ENCODE measurements at places on chromosomes 6 and 20. TPM values are rescaled to one million over a fixed set of nuclear protein-coding genes. Genes with fewer than 3 reads are reported as not detected.

- no peaks in the 10 kb centered on the region for H3K4me1 ChIP-seq
- H3K4me3 ChIP-seq: no peak overlapping the region
- DNase-seq: no peak
- no peaks in the 10 kb centered on the region for H3K27me3 ChIP-seq
Observed at GRCh38 chr6:81589465-81590313, 162.8 kb downstream of the TENT5A start.

DNA sequence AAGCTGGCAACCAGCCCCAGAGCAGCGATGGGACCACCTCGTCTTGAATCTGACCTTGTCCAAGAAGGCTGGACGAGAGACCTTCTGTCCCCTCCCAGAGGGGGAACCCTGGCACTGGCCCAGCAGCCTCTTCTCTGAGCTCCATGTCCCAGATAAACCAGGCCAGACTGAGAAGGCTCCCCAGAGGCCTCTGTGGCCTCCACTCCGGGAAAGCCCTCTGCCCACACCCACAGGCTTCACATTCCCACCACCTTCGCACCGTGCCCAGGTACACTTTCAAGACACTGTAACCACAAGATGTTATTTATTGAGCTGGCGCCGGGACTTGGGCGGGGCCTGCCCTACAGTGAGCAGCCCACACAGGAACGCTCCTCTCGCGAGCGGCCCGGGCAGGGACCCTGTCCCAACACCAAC lies 33.2 kb downstream of the ADA start:
- peaks cover 49% of the 10 kb centered on the region for H3K4me1 ChIP-seq
- peak; percentile 42 for DNase-seq
- peaks cover 46% of the 10 kb centered on the region for H3K36me3 ChIP-seq
- H3K27me3 ChIP-seq: no peaks in the 10 kb centered on the region

Gene KCNQ2
- 0.19 TPM for total RNA-seq

GRCh38 chr6:90266905-90267621 lies 29.6 kb downstream of the BACH2 start:
- peak overlapping the region; percentile 99 for H3K27ac ChIP-seq
- DNase-seq: no peak
- peak overlapping the region; percentile 63 for H3K4me3 ChIP-seq
- peaks cover 92% of the 10 kb centered on the region for H3K4me1 ChIP-seq
- H3K36me3 ChIP-seq: peaks cover 82% of the 10 kb centered on the region

DNA sequence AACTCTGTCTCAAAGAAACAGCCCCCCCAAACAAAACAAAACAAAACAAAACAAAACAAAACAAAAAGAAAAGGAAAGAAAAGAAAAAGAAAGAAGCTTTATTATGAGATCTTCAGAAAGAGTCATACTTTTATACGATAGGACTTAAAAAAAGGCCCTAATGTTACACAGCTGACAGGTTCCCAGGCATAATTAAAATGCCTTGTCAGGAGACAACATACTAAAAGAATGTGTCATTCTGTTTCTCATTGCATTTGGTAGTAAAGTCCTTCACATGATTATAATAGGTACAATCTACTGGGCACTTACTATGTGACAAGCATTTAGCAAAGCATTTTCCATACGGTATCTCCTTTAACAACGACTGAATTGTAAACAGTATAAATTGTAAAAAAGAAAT lies 36.4 kb upstream of the RPN2 start:
- no peaks in the 10 kb centered on the region for H3K27me3 ChIP-seq
- no peak for DNase-seq
- H3K36me3 ChIP-seq: peaks cover 2% of the 10 kb centered on the region
- no peaks in the 10 kb centered on the region for H3K4me1 ChIP-seq
- no peak overlapping the region for H3K4me3 ChIP-seq

DNA sequence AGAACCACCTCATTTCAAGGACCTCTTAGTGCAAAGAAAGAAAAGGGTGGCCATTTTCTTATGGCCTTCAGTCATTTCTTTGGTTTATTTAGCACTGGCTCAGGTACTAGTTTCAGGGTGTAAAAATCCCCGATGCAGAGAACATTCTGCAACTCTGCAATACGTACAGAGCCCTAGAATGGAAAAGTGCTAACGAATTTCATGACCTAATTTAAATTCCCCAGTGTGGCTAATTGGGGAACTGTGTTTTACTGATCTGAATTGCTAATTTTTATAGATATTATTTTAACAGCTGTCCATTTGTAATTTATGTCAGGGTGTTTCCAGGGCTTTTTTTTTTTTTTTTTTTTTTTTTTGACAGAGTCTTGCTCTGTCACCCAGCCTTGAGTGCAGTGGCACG lies 160.7 kb downstream of the UST start:
- no peak overlapping the region for H3K27ac ChIP-seq
- no peak overlapping the region for H3K4me3 ChIP-seq
- H3K36me3 ChIP-seq: no peaks in the 10 kb centered on the region
- no peaks in the 10 kb centered on the region for H3K27me3 ChIP-seq
- no peaks in the 10 kb centered on the region for H3K4me1 ChIP-seq

- DNase-seq: no peak
- H3K36me3 ChIP-seq: peaks cover 25% of the 10 kb centered on the region
- no peak overlapping the region for H3K4me3 ChIP-seq
- H3K27ac ChIP-seq: no peak overlapping the region
- H3K27me3 ChIP-seq: no peaks in the 10 kb centered on the region
- H3K4me1 ChIP-seq: peaks cover 36% of the 10 kb centered on the region
Observed at GRCh38 chr6:10535193-10535592, 14.0 kb downstream of the GCNT2 start.

Measured in activated naive CD8-positive, alpha-beta T cell treated with anti-CD3 and anti-CD28 coated beads for 36 hours (primary cell).